ENCODE measurements at places on chromosomes 13 and 19.

GRCh38 chr19:44627631-44628030, 14.3 kb downstream of the IGSF23 start:
- DNase-seq = no peak

DNA sequence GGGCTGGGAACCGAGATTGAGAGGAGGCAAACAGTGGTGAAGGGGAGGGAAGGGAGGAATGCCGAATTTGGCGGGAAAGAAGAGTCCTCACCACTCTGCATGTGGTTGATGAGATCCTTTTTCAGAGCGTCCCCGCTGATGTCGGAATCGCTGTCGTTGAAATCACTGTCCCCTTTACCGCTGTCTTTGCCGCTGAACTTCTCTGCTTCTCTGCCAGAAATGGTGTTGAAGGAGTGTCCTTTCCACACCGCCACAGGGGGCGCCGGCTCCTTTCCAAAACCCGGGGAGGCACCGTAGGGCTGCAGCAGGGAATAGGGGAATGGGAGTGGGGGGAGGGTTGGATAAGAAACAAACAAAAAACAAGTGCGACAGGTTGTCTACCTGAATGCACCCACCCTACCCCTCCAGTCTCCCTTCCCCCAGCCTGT, 3.1 kb downstream of the PCDH8 start:
- no peak for DNase-seq

GRCh38 chr13:23586336-23586735, 16.1 kb downstream of the TNFRSF19 start:
- DNase-seq = no peak

GRCh38 chr13:21233086-21233485, 56.6 kb downstream of the MRPL57 start:
- no peak for DNase-seq

GRCh38 chr13:38787550-38787949, 100.7 kb downstream of the FREM2 start:
- no peak for DNase-seq

DNA sequence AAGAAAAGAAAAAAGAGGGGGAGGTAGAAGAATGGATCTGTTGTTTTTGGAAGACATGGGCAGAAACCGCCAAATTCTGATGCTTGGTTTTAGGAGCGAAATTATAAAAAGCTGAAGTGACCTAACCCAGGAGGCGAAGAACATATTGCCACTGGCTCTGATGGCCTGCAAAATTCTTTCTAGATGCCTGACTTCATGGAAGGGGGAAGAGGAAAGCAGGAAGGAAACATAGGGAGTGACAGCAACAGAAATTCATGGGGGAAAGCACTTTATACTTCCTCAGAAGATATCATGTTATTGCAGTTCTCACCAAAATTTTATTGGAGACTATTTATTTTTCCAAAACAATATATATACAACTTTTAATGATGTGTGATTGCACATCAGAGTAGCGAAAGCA, 213.5 kb downstream of the DLEU7 start:
- no peak for DNase-seq

DNA sequence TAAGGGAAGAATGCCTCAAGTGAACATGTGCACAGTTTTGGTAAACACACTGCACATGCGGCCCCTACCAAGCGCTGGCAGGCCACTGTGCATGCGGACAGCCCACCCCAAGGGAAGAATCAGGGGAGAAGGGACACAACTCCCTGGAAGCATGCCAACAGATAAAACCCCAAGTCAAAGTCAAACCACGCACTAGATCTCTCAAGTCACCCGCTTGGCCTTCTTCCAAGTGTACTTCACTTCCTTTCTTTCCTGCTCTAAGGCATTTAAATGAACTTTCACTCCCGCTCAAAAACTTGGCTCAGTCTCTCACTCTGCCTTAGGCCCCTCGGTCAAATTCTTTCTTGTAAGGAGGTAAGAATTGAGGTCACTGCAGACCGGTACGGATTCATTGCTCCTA, 4.6 kb upstream of the RFXAP start:
- DNase-seq = no peak

DNA sequence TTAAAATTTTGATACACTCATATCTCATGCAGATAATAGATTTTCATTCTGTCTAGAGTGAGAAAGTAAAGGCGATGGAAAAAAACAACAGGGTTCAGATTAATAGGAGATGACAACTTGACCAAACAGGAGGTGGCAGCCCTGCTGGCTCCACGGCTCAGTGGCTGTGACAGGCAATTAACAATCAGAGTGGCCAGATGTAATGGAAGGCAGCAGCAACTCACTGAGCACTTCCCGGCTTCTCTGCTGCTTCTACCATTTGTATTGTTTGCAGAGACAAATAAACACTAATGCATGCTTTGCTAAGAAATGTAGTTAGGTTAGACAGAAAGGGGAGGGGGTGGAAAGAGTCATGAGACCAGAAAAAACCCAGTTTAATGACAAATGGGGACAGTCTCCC, 473.0 kb upstream of the SLC10A2 start:
- no peak for DNase-seq

- no peak for DNase-seq
Measured at GRCh38 chr13:44273991-44274770, 99.4 kb upstream of the SERP2 start.
